NCI-H1417 treated with DMSO at 0.1 percent for 48 hours (cell line): ENCODE measurements at places on chromosomes 3 and 15.

DNA sequence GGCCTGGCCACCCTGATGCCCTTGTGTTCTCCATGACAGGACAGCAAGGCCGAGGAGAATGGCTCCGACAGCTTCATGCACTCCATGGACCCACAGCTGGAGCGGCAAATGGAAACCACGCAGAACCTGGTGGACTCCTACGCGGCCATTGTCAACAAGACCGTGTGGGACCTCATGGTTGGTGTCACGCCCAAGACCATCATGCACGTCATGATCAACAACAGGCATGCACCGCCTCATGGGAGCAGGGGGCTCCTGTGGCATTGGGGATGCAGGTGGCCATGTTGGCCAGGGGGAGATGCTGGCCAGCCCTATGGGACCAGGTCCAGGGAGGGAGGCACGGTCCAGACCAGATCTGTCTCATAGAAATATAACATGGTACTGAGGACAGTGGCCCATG, 62.9 kb downstream of the GOLGA8B start:
- no peak for DNase-seq

DNA sequence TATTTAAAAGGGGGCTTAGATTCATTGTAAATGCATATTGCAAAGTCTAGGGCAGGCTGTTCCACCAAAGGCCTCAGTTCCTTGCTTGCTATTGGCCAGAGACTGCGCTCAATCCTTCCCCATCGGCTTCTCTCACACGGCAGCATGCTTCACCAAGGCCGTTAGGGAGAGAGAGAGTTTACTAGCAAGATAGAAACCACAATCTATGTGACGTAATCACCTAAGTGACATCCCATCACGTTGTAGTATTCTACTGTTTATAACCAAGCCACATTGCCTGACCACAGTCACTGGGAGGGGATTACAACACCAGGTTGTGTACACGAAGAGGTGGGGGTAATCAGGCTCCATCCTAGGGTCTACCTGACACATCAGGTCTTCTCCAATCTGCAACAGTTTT, 16.0 kb upstream of the NPAP1 start:
- no peak for DNase-seq

DNA sequence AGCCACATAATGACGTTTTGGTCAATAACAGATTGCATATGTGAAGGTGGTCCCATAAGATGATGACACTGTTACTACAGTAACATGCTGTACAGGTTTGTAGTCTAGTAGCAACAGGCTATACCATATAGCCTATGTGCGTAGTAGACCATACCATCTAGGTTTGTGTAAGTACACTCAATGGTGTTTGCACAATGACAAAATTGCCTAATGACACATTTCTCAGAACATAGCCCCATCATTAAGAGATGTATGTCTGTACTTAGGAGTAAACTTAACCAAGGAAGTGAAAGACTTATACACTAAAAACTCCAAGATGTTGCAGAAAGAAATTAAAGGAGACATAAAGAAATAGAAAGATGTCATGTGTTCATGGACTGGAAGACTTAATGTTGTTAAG, 66.2 kb downstream of the RPLP1 start:
- DNase-seq: no peak

DNA sequence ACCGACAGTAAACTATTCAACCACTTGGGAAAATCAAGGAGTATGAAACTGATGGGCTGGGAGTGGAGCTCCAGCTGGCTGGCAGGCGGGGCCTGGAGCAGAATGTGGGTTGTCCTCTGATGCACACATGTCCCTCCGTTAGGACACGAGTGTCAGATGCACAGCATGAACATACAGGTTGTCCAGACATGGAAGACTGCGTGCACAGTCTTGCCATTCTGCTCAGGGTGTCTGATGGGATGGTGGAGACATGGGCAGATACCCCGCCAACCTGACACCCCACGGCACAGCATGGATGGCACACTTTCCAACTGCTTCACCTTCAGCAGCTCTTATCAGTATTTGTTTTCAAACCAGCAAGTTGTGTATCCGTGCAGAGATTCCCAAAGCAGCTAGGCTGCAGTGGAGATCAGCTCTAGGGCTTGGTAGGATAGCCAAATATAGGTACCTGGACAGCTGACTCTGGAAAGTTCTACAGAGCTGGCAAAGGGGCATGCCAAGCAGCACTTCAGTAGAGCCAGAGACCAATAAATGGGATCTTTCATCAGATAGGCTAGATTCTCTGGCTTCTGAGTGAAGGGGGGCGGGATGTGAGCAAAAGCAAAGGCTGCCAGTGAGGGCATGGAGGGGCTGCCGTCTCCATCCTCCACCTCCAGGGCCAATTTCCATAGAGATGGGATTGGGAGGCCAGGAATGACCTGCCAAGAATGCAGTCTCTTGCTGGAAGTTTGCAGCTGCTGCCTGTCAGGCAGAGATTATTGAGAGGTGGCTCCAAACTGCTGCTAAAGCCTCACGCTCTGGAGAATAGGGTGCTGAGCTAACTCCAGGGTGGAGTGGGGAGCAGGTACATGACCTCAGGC, 47.2 kb upstream of the KY start:
- no peak for DNase-seq

GRCh38 chr3:44136421-44136820, 105.3 kb upstream of the TOPAZ1 start:
- DNase-seq: no peak

DNA sequence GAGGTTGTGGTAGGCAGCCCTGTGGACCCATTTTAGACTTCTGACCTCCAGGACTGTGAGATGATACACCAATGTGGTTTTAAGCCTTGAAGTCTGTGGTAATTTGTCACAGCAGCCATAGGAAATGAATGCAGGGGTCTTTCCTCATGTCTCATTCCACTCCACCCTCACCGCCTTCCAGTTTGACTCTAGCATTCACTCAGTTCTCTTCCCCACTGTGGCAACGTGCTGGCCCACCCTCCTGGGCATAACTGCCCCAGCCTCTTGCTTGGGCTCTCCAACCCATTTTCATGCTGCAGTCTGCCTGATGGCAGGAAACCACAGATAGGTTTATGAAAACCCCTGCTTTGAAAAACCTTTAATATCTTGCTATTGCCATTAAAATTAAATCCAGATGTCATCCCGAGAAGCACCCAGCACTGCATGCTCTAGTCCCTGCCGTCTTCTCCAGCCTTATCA, 7.3 kb upstream of the TRNT1 start:
- no peak for DNase-seq

DNA sequence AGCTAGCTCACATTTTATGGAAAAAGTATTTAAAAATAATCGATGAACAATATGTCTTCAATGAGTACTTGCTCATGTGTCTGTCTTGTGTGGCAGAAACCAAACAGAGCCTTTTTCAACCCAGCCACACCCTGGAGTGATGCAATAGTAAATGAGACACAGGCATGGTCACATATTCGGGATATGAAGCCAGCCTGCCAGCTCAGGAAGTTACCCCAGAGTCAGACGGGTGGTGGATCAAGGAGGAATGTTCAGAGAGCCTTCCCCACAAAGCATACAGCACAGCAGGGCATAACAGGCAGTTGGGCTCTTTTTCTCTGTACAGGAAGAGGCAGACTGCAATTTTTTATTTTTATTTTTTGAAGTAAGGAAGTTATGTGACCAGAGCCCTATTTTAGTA, 27.3 kb downstream of the LARP6 start:
- DNase-seq: no peak

DNA sequence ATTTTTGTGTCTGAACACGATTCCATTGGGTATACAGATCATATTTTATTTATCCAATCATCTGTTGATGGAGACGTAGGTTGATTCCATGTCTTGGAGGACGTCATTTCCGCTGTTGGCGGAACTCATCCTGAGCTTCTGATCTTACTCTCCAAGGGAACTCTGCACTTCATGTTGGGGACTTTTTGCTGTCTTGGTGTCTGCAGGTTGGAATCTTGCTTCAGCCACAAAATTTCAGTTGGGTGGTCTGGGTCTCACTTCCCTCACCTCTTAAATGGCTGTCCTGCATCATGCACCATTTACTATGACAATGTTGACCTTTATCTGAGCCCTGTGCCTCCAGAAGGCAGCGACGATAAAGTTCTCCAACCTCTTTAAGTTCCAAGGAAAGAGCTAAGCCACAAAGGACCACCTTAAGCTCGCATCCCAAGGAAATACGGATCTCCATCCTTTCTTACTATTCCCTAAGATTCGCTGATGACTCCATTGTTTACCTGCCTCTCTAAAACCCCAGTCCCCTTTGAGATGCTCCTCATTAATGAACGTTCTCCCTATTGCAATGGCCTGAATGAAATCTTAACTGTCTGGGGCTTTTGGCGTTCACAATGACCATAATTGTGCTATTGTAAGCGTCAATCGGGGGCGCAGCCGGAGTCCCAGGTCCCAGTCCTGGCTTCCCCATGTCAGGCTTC, 23.1 kb upstream of the RNU6-1 start:
- no peak for DNase-seq

GRCh38 chr15:57797110-57797509, 90.6 kb downstream of the POLR2M start:
- no peak for DNase-seq

DNA sequence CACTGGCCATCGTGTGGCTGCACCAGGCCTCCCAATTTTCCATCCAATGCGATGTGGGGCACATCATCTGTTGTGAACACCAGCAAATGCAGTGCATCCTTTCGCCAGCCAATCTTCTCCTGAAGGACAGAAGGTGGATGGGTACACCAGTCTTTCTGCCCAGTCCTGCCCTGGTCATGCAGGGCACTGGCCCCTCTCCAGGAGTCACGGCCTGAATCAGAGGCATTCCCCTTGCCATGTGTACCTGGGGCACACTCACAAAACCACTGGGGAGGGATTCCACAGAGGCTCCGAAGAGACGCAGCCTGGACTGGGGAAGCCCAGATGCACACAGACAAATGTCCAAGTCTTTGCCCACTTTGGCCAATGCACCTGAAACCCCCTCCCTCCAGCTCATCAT, 65.8 kb downstream of the ITGB5 start:
- no peak for DNase-seq

DNA sequence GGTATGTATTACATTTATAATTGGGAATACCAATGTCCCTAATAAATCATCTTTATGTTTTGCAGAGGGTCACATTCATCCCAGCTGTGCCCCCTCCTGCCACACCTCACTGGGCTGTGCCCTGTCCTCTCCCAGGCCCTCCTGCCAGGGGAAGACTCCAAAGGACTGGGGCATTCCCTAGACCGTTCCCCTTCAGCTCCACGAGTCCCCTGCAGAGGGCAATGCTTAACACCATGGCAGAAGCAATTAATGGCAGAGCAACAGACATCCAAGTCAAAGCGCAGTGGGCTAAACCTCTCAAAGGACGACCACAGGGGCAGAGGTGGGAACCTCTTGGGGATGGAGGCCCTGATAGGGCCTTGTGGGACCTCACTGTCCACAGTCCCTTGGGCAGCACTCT, 71.3 kb upstream of the SEC13 start:
- no peak for DNase-seq

GRCh38 chr15:63469190-63469589, 35.2 kb upstream of the USP3 start:
- DNase-seq: no peak

DNA sequence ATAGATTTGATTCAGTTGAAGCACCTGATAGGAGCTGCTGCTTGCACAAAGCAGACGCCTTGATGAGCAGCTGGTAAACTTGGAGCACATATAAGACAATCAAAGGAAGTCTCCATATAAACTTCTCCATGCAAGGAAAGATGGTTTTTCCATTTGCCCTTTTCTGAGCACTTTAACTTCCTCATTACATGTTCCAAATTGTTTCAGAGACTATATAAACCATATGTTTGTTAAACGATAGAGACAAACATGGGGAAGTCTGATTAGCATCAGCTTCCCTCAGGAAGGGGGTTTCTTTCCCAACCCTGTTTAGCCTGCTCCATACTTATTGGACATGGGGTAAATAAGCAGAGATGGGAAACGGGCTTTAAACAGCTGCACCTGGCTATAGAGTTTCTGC, 88.0 kb downstream of the DHX36 start:
- DNase-seq: no peak

GRCh38 chr3:195854628-195855294, 43.0 kb upstream of the MUC4 start:
- no peak for DNase-seq
